ENCODE measurements at places on chromosomes 12 and 14.

- no peak for DNase-seq
Observed at GRCh38 chr14:79992407-79993198, 218.7 kb downstream of the DIO2 start.

DNA sequence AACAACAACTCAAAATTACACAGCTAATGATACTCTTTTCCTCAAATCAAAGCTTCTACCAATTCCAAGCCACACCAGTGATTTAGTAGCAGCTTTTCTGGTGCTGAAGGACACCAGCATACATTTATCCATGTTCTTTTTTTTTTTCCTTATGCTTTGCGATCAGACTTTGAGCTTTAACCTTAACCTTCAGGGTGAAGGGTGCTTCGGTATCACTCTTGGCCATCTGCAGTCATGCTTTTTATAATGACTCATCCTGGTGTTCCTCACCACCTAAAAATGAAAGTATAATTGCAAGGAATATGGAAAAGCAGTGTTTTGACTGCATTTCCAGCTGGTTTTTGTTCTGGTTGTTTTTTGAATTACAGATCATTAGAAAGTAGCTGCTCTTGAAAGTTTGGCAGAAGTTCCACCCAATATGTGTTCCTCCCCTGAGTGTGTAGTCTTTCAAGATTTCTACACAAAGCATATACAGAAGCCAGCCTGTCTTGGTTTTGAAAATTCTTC is 1.3 kb upstream of the SLC41A2 start:
- peak; percentile 9 for DNase-seq

- peak; percentile 63 for DNase-seq
Observed at GRCh38 chr12:54207539-54208294, 18.9 kb upstream of the SMUG1 start.

DNA sequence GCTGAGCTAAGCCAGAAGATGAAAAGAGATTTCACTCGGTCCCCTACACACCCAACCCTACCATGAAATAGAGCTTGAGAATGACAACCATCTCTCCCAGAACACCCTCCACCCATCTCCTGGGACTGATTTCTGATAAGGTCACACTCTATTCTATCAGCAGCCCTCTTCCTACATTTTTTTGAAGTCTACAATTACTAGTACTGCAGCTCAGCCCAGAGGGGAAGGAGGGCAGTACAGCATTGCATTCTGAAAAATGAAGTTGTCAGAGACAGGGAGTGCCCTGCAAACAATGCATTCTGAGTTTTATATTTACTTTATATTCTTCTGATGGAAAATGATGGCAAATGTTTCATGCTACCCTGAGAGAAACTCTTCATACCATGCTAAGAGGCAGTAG is 318.5 kb downstream of the BCAT1 start:
- DNase-seq = no peak

- DNase-seq = no peak
Observed at GRCh38 chr12:98417266-98417665, 98.1 kb upstream of the TMPO start.

DNA sequence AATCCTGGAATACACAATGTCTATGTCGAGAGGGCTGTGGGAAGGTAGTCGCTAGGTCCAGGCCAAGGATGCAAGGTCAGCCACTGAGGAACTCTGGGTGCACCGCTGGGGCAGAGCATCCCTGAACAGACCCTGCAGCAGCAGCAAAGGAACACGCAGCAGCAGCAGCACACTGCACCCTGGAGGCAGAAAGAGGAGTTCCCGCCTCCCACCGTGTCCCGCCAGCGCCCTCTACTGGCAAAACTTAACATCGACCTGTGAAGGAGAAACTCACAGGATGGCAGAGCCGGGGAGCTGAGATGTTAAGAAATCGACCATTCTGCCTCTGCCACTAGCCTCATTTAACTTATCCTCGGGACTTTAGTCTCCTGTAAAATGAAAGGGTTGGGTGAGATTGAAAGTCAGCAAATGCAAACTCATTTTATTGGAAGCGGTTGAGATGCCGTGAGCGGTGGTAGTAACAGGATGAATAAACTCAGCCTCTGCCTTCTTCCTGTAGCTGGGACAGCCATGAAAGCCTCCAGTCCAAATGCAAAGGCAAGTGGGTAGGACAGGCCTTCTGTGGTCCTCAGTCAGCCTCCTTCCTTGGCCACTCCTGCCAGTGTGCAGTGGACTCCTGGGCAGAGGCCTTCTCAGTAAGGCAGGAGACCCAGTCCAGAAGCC is 45.6 kb downstream of the STAB2 start:
- DNase-seq = peak; percentile 75

GRCh38 chr14:75188520-75189268 is 12.3 kb upstream of the TMED10 start:
- peak; percentile 59 for DNase-seq

GRCh38 chr14:105537580-105538474 is 11.4 kb downstream of the TMEM121 start:
- DNase-seq = peak; percentile 35

- no peak for DNase-seq
Observed at GRCh38 chr12:51689983-51690382, 99.0 kb downstream of the SCN8A start.

GRCh38 chr12:114984634-114985061 is 300.7 kb upstream of the TBX3 start:
- DNase-seq = no peak

- DNase-seq = no peak
Observed at GRCh38 chr12:5923751-5924150, 21.3 kb downstream of the ANO2 start.

- DNase-seq = peak; percentile 42
Observed at GRCh38 chr14:50773632-50774541, 57.1 kb downstream of the NIN start.

DNA sequence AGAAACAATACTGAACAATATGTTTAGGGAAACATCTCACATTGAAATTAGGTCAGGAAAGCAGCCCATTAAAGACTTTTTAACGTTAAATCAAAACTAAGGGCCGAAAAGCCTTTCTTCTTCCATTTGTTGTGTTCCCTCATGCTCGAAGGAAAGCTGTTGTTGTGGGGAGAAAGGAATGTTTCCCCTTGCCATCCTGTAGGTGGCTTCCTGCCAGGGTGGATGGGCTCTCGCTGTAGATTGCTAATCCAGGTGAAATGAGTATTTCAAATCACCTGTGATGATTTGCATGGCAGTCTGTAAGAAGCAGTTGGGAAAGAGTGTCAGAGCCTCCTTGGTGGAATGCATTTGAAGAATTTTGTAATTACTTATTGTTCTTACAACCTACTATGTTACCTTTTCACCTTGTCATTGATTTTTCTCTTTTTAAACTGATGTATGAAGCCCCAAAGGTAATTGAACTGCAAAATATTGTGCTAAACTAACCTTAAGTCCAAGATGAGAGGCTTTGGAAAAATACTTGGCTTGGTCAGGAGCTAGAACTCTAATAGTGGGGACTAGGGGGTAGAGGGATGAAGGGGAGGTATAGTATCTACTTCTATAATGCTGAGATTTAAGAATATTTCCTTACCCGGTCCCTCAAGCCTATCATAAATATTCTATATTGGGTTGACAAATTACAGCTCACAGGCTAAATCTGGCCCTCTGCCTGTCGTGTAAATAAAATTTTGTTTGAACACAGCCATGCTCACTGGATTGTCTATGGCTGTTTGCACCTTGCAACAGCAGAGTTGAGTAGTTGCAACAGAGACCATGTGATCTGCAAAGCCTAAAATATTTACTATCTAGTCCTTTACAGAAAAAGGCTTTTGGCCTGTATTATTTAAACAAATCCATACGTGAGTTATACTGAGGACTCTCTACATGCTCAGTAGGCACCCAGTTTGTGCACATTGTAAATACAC is 7.7 kb upstream of the DCP1B start:
- DNase-seq = no peak

DNA sequence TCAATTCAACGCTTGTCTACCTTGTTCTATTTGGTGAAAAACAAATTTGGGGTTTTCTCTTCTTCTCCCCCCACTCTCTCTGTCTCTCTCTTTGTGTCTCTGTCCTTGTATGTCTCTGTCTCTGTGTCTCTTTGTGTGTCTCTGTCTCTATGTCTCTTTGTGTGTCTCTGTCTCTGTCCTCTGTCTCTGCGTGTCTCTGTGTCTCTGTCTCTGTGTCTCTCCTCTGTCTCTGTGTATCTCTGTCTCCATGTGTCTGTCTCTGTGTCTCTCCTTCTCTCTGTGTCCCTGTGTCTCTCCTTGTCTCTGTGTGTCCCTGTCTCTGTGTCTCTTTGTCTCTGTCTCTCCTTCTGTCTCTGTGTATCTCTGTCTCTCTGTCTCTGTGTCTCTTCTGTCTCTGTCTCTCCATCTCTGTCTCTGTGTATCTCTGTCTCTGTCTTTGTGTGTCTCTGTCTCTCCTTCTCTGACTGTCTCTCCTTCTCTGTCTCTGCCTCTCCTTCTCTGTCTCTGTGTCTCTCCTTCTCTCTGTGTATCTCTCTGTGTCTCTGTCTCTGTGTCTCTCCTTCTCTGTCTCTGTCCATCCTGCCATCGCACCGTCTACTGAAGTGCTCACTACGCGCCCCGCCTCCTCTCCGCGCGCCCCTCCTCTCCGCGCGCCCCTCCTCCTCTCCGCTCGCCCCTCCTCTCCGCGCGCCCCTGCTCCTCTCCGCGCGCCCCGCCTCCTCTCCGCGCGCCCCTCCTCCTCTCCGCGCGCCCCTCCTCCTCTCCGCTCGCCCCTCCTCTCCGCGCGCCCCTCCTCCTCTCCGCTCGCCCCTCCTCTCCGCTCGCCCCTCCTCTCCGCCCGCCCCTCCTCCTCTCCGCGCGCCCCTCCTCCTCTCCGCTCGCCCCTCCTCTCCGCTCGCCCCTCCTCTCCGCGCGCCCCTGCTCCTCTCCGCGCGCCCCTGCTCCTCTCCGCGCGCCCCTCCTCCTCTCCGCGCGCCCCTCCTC is 12.8 kb downstream of the LRCOL1 start:
- DNase-seq = no peak

DNA sequence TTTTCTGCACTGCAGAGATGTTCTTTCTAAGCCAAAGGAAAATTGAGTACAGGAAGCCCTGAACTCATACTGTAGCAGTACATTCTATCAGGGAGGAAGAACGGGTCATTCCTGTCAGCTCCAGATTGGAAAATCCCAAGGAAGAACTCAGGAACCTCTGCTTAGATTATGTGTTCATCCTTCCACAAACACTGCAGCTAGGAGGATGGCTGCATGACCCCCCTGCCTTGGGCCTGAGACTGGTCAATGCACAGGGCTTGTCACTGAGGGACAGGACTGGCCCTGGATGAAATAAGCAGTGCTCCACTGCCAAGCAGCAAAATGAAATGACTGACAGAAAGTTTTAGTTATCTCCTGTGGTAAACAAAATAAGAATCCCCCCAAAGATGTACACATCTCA is 1406.8 kb upstream of the TMEM132C start:
- DNase-seq = no peak

GRCh38 chr12:7061138-7061537 is 620 bp downstream of the C1S start:
- DNase-seq = no peak

DNA sequence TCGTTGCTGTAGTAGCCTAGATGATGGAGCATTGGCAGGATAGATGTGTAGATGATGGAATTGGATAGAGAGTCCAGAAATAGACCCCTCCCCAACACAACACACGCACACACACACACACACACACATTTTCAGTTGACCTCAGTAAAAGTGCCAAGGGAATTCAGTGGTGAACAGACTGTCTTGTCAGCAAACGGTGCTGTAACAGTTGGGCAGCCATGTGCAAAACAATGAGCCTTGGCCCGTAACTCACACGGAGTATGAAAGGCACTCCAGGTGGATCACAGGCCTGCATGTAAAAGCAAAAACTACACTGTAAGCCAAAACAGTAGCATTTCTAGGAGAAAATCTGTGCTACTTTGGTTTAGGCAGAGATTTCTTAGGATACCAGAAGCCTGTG is 87.8 kb downstream of the DDX51 start:
- no peak for DNase-seq

GRCh38 chr14:94388384-94389103 is at the start of gene SERPINA1:
Gene SERPINA1 (minus strand): TSS chr14:94388602. CDS start chr14:94383237, 5,365 bp downstream.
- no peak for DNase-seq

- no peak for DNase-seq
Observed at GRCh38 chr12:117120787-117121186, 21.6 kb upstream of the TESC start.

GRCh38 chr12:96294831-96295230 is 100.7 kb downstream of the ELK3 start:
- peak; percentile 30 for DNase-seq

DNA sequence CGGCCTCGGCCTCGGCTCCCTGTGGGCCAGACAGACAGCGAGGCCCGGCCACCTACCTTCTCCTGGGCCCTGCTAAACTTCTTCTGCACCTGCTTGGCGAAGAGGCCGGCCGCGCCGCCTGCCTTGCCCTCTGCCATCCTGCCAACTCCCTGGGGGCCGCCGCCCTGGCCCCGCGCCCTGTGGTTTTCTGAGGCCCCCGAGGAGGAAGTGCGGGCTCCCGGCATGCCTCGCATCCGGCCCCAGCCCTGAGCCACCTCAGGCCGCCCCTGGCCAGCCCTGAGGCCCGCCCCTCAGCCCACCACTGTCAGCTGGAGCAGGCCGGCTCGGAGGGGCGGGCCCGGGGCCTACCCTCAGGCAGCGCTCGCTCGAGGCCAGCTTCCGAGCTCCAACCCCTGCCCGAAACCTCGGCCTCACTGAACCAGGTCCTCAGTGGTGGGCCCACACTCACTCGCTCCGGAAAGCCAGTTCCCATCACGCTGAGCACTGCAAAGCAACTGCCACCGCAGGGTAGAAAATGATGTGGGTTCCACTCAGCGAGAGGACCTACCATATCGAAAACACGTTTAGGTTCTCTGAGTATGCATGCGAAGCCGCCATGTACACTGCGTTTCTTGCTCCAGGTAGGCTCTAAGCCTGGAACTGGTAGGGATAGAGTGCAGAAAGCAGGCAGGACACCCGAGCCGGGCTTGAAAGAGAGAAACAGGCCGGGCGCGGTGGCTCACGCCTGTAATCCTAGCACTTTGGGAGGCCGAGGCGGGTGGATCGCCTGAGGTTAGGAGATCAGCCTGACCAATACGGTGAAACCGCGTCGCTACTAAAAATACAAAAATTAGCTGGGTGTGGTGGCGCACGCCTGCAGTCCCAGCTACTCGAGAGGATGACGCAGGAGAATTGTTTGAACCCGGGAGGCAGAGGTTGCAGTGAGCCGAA is at the start of gene BIN2:
TSS of gene BIN2 (minus strand) at position 209 of the 930 bp plus-strand sequence. CDS start at position 137, 72 bp downstream.
- DNase-seq = peak; percentile 74

DNA sequence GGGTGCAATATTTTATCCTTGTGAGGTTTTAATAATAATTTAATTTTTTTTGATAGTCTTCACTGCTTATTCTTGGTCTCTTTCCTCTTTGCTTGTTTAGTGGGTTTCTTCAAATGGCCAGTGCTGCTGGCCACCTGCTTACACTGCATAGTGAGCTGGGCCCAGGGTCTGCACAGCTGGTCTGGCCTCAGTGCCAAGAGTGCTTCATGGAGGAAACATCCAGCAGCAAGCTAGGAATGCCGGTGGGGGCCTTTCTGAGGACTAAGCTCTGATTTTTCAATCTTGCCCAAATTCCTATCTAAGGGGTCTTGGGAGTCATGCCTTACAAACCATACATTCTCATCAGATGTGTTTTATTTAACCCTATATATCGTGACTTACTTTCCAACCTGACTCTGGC is 13.3 kb upstream of the BDKRB2 start:
- no peak for DNase-seq

GRCh38 chr14:100049220-100049619 is 16.0 kb upstream of the EVL start:
- DNase-seq = no peak

All from hematopoietic multipotent progenitor cell treated with erythropoietin and hydrocortisone succinate and interleukin-3 and kit ligand, for 8 days (in vitro differentiated cells).